Inflammatory macrophage treated with lipopolysaccharide for 1 hour (primary cell): ENCODE measurements at places on chromosomes 4 and X.

GRCh38 chr4:164926301-164926700, 49.3 kb downstream of the APELA start:
- no peak for DNase-seq

- DNase-seq: no peak
Measured at GRCh38 chr4:1413204-1413663, 7.0 kb upstream of the NKX1-1 start.

- DNase-seq: no peak
Measured at GRCh38 chrX:24412637-24413363, 52.3 kb upstream of the PDK3 start.

- no peak for DNase-seq
Measured at GRCh38 chrX:136586386-136586785, 54.4 kb downstream of the VGLL1 start.

DNA sequence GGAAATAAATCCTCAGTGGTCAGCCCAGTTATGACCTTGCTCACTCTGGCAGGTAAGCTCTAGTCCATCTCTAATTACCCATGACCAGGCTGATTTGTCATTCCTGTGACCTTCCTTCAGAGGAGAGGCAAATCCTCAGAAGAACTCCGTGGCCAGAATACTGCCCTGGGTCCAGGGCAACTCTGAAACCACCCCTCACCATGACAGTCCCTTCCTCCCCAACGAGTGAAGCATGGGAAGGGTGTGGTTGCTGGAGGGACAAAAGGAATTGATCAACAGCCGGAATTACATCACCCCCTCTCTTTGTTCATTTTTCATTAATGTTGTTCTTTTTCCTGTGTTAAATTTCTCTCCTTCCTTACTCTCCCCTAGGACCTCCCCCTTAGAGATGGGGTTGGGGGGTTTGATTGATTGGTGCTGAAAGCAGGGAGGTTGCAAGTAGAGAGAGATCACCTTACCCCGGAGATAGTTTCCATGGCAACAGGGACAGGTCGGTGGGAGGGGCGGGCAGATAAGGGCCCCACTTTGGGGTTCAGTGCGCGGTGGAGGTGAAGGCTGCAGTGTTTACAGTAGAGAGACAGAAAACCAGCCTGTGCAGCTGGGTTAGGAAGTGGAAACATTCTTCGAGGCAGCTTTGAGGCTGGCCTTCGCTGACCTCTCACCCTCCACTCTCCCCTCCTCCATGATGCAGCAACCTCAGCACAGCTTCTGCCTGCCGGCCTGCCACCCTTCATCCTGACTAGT, 647.4 kb downstream of the BCOR start:
- no peak for DNase-seq

DNA sequence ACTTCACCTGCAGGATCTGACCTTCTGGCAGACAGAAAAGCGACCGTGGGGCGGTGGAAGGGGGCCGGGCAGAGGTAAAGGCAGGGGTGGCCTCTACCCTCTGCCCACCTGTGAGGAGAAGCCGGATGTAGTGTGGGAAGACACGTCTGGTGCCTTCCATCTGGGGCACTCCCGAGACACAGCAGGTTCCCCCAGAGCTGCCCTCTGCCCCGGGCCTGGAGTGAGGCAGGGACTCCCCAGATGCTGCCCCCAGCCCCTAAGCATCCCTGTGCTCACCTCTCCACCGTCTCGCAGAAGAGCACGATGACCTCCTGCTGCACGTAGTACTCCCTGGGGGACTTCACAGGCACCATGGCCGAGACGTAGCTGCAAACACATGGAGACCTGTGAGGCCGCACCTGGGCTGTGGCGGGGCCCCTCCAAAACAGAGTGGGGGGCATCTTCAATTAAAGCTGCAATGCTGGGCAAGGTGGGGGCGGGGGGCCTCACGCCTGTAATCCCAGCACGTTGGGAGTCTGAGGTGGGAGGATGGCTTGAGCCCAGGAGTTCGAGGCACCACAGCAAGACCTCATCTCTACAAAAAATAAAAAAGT, 75.3 kb upstream of the MXD4 start:
- no peak for DNase-seq

GRCh38 chr4:113747949-113748348, 13.6 kb downstream of the CAMK2D start:
- no peak for DNase-seq

GRCh38 chr4:46491455-46491854, 101.5 kb upstream of the GABRA2 start:
- DNase-seq: no peak

DNA sequence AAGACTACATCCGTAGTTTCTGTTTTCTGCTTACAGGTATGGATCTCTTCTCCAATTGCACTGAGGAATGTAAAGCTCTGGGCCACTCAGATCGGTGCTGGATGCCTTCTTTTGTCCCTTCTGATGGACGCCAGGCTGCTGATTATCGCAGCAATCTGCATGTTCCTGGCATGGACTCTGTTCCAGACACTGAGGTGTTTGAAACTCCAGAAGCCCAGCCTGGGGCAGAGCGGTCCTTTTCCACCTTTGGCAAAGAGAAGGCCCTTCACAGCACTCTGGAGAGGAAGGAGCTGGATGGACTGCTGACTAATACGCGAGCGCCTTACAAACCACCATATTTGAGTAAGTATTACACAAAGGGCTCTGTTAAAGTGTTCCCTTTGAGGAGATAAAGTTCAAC, 13.8 kb downstream of the PCDH10 start:
- DNase-seq: no peak

DNA sequence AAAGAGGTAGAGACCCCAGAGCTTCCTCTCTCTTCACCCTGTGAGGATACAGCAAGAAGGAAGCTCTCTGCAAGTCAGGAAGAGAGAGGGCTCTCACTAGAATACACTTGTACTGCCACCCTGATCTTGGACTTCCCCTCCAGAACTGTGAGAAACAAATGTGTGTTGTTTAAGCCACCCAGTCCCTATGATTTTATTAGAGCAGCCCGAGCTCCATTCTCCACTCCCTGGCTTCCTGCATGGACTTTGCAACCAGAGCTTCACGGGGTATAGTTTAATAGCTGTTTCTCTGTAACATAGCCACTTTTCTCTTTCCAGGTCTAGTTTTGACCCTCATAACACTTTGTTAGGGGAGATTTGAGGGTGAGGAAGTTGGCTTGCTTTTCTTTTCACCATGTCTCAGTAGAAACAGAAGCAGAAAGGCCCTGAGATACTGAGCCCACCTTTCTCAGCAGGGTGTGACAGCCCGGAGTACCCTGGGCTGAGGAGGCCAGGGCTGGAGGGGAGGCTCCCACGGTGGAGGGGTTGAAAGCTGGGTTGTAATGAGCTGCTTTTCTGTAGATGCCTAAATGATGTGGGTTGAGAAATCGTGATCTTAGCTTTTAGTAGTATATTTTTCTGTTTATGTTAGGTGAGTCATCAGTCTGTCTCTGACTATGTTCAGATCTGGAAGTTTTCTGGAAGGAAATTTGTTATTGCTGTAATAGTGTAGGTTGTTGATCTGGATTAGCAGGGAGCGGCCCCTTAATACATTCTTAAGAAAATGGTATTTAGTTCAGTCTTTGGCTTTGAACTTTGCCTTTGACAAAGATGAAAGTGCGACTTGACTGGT, 118.6 kb downstream of the PTTG2 start:
- DNase-seq: peak; percentile 70

DNA sequence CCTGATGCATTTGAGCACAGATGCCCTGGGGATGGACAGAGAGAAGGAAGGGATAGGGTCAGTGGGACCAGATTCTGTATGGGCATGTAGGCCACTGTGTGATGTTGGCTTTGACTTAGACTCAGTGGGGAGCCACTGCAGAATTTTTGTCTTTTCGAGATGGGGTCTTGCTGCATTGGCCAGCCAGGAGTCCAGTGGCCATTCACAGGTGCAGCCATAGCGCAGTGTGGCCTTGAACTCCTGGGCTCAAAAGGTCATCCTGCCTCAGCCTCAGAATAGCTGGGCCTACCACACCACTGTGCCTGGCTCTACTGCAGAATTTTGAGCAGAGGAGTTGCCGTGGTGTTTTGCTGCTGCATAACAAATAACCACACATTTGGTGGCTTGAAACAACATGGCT, 22.8 kb downstream of the TBC1D14 start:
- no peak for DNase-seq

DNA sequence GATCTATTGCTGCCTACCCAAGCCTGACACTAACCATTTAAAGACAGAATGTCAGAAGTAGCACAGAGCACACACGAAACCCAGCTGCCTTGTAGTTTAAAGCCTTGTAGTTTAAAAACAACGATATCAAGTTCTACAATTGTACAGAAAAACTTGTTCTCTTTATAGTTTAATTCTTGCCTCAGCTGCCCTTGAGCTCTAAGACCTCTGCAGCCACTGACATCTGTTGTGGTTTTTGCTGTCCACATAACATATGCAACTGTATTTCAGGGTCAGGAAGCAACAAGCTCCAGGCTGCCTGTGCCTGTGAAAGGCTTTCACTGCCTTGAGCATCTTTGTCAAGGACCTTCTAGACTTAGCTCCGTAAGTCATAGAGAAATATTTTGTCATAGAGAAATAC, 227.2 kb downstream of the SPCS3 start:
- no peak for DNase-seq

DNA sequence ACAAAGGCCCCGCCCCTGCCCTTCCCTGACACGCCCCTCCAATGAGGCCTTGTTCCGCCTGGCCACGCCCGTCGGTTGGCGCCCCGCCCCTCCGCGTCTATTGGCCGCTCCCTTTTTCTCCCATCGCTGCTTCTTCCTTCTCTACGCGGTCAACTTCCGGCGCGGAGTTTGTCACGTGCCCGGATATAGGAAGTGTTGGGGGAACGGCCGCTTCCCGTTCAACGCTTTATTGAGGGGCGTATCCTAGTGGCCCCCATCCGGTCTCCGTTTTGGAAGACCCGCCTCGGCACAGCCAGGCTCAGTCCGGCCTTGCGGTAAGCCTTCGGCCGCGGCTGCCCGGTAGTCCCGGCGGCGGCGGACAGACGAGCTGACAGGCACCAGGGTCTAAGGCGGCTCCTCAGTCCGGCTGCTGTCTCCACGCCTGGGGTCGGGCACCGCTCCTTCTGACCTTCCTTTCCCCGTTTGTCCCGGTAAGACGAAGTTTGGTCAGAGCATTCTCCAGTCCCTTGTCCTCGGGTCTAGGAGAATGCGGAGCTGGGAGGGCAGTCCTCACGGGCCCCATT, at the start of gene EXOC1:
TSS of gene EXOC1 (plus strand) at position 165 of the 563 bp plus-strand sequence. CDS start 4,676 bp downstream, outside the sequence.
- peak; percentile 99 for DNase-seq

DNA sequence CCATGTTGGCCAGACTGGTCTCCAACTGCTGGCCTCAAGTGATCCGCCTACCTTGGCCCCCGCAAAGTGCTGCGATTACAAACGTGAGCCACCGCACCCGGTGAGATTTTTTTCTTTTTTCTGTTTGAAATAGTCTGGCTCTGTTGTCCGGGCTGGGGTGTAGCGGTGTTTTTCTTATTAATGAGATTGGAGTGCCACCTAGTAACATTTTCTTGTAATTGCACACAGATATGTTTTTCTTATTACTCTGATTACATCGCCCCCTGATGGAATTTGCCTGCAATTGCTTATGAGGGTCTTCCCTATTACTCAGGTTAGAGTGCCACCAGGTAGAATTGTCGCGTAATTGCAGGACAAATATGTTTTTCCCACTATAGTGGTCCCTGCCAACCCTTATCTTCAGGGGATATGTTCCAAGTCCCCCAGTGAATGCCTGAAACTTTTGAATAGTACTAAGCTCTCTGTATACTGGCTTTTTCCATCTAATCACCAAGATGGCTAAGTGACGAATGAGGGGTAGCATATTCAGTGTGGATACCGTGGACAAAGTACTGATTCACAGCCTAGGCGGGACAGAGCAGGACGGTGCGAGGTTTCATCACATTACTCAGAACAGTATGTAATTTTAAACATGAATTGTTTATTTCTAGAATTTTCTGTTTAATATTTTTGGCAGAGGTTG, 8.6 kb upstream of the PDHA1 start:
- DNase-seq: peak; percentile 46

- DNase-seq: no peak
Measured at GRCh38 chr4:142598132-142598531, 248.0 kb downstream of the INPP4B start.

- DNase-seq: peak; percentile 53
Measured at GRCh38 chr4:141348573-141348972, 127.9 kb downstream of the ZNF330 start.

DNA sequence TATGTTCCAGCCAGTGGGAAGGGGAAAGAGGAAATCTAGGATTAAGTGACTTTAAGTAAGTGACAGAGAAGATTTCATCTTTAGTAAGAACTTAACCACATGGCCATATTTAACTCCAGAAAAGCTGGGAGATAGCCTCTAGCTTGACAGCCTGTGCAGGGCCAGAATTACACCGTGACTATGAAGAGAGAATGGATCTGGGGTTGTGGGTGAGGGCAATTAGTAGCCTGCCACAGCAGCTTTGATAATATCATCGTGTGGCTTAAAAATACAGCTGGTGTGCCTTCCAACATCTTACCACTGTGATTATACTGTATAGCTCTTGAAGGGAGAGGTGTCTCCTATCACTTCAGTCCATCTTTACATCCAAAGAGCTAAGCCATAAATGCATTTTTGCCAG, 57.6 kb upstream of the TBC1D9 start:
- DNase-seq: no peak

- no peak for DNase-seq
Measured at GRCh38 chr4:103076747-103077347, at the start of gene SLC9B2. TSS of gene SLC9B2 (minus strand) at chr4:103076761. CDS start at chr4:103067550, 9,211 bp downstream.

DNA sequence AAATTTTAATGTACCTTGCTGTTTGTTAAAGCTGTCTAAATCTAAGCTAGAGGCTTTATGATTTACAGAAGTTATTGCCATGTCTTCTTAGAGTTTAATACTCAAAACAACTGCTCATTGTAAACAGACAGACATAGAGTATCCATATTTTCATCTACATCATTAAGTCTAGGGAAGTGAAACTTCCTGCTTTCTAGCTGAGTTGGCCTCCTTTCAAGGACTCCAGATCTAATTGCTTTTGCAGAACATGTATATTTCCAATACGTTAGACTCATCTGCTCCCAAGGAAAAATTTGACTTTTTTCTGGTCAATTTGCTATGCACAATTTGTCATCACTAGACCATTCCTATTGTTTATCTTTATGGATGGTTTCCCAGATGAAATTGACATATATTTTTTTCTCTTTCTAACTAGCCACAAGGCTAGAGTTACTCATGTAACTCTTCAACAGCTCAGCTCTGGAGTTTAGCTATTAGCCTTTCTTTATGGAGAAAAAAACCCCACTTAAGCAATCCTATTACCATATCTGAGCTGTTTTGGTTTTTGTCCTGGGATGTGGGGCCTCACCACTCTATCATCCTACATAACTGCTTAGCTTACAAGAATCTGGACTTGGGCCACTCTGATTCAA, 122.9 kb downstream of the PPA2 start:
- DNase-seq: peak; percentile 25

- no peak for DNase-seq
Measured at GRCh38 chrX:71195964-71196649, 26.9 kb upstream of the GJB1 start.

DNA sequence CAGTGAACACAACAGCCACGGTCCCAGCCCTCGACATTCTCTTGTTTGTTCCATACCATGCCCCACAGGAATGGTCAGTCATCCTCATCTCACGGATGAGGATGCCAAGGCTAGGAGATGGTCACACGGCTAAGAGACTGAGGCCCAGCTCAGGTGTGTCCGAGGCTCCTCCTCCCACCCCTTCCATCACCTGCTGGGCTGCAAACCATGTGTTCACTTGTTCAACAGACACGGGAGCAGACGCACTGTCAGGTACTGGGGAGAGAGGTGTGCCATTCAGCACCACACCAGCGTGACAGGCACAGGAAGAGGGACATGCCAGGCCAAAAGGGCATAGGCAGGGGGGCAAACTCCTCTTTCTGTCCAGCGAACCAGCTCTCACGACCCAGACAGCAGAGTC, 45.9 kb downstream of the ABLIM2 start:
- no peak for DNase-seq

- no peak for DNase-seq
Measured at GRCh38 chrX:143206966-143207365, 181.2 kb downstream of the SPANXN4 start.

- DNase-seq: no peak
Measured at GRCh38 chrX:23789386-23790154, 6.6 kb downstream of the SAT1 start.
